Fibroblast of pulmonary artery (primary cell): ENCODE measurements at places on chromosomes 3 and 15.

GRCh38 chr3:68878322-68878721, 54.0 kb downstream of the TAFA4 start:
- peak; percentile 33 for DNase-seq

GRCh38 chr3:9225268-9225667, 24.2 kb downstream of the SRGAP3 start:
- DNase-seq, result no peak

DNA sequence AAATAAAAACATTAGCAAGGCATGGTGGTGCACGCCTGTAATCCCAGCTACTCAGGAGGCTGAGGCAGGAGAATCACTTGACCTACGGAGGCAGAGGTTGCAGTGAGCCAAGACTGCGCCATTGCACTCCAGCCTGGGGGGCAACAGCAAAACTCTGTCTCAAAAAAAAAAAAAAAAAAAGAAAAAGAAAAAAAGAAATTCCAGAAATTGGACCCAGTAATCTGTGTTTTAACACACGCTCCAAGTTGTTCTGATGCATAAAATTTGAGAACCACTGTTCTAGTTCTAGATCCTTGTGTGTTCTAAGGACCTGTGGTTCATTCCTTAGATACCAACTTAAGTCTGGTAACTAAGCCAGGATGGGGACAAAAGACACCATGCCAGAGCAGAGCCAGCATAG, 2.6 kb downstream of the PARP6 start:
- no peak for DNase-seq

- DNase-seq, result no peak
These were observed 16.3 kb downstream of the GXYLT2 start for GRCh38 chr3:72904163-72904562.

DNA sequence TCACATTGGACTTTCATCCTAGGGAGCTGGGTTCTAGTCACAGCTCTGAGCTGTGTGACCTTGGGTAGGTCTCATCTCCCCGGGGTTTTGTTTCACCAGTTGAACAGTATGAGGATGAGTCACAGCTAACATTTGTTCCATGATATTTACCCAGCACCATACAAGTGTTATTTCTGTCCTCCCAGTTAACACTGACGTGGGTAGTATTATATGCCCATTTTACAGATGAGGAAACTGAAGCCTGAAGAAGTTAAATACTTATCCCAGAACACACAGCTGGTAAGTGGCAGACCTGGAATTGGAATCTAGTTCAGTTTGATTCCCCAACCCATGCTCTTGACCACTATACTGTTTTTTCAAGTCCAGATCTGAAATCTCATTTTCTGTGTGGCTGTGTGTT, 908 bp upstream of the RARB start:
- DNase-seq, result peak; percentile 26

GRCh38 chr3:143672396-143673165, 175.7 kb downstream of the SLC9A9 start:
- DNase-seq, result no peak

DNA sequence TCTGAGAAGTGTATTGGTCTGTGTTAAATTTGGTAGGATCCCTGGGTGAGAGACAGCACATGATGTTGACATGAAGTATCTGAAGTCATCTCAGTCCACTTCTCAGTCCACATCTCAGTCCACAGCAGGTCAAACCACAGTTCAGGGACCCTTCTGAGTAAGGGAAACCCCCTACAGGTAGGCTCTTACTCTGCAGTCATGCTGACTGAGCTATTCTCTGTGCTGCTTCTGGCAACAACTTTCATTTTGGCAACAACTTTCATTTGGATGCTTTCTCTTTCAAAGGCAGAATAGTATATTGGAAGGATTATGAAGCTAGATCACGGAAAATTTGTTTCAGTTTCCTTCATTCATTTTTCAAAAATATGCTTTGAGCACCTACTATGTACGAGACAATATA, 178.2 kb upstream of the GOLIM4 start:
- no peak for DNase-seq

GRCh38 chr3:15713364-15713763, 84.4 kb downstream of the ANKRD28 start:
- no peak for DNase-seq

DNA sequence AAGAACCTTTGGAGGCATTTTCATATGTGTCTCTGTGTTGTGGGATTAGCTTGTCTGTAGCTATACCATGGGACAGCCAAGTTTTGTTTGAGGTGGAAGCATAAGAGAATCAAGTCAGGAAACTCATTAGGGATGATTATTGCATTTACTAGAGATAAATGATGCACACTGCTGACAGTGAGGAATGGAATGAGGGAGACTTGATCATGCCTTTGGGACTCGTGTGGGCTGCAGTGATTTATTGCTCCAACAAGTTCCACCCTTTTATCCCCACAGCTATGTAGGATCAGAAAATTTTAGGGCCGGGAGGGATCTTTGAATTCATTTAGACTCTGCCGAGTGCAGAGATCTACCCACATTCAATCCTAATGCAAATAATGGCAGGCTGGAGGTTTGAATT, 16.3 kb downstream of the ZNF385D start:
- no peak for DNase-seq

DNA sequence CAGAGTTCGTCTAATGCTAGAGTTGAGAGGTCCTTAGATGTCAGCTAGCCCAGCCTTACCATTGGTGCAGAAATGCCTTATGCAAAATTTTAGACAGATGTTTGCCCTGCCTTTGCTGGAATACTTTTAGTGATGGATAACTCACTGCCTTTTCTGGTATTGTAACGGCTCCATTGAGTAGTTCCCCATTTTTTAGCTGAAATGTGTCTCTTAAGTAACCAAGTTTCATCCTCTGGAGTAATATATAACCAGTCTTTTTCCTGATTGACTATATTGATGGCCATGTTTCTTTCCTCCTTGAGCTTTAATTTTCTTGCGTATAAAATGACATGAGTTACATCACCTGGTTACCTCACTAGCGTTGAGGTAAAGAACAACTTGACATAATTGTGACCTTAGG, 45.0 kb downstream of the SNRK start:
- no peak for DNase-seq

DNA sequence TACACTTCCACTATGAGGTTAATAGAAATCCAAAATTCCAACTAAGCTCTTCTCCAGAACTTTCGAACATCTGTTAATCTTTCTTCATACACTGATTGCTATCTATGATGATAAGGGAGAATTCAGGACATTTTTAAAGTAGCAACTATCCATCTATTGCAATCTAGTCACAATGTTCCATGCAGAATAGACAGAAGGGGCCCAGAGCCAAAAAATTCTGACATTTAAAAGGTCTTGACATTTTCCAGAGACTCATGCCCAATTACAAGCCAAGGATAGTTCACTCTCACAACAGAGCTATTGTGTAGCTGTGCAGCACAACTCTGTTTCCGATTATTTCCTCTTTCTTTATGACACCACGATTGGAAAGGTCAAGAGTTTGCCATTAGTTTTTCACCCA, 999.7 kb upstream of the ALCAM start:
- peak; percentile 11 for DNase-seq

- DNase-seq, result no peak
These were observed 22.3 kb upstream of the IL1RAP start for GRCh38 chr3:190491533-190492054.

DNA sequence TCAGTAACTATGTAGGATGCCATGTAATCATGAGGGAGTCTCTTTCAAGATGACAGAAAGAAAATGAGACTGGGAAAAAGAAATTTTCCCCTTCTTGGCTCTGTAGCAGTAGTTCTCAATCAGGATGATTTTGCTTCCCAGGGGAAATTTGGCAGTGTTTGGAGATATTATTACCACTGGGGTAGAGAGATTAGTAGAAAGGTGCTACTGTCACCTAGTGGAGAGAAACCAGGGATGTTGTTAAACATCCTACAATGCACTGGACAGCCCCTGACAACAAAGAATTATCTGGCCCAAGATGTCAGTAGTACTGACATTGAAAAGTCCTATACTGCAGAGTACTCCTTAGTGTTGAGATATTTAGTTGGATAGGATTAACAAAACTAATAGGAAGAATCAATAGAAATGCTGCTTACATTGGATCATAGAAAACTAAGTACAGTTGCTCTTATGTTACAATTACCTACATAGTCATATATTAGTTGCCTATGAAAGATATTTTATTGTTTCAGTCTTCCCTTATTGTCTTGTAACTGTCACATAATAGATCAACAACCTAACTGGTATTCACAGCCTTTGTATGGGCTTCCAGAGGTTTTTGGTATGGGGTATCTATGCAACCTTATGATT, 433.3 kb downstream of the RAP2B start:
- peak; percentile 78 for DNase-seq

DNA sequence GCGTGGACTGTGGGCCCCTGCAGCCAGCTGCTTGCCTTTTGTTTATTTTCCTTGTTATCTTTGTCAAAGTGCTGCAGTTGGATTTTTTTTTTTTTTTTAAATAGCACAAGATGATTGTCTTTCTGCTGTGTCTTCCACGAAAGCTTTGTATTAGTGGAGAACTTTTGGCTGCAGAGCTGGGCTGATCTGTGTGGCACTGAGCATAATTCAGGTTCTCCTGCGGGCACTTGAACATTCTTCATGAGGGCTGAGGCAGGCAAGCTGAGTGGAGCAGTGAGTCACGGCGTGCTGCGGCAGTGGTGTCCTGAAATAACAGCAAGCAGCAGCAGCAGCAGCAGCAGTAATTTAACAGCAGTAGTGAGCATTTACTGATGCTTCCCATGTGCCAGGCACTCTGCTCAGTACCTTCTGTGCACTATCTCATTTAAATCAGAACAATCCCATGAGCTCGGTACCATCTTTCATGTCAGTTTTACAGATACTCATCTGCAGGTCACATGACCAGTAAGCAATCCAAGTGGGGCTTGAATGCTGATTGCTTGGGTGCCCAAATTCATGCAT, 45.8 kb downstream of the MITF start:
- DNase-seq, result peak; percentile 51

DNA sequence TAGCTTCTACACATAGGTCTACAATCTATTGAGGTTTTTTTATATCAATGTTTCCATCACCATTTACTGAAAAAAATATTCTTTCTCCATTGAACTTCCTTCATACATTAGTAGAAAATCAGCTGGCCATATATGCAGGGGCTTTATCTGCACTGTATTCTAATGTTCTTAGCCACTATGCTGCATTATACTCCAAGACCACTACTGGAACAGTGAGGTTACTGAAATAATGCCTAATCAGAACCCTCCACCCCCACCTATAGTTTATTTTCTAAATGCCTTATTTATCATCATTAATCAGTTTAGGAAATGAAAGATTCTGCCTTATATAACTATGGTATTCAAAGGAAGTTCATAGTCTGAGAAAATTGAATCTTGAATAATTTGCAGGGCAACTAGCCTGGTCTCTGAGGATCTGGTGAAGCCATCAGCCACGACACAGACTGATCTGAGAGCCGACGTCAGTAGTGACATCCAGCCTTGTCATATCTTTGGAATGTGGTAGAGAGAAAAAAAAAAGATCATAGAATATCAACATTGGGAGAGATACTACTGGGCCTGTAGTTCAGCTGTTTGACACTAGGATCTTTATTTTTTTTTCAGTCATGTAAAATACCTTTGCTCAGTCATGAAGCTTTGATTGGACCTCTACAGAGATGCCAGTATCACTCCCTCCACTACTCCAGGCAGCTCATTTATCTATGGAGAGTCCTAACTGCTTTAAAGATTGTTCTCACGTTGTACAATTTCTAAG, 66.6 kb downstream of the P3H2 start:
- peak; percentile 75 for DNase-seq

- DNase-seq, result no peak
These were observed 166.2 kb upstream of the SEMA6D start for GRCh38 chr15:47551079-47551478.

DNA sequence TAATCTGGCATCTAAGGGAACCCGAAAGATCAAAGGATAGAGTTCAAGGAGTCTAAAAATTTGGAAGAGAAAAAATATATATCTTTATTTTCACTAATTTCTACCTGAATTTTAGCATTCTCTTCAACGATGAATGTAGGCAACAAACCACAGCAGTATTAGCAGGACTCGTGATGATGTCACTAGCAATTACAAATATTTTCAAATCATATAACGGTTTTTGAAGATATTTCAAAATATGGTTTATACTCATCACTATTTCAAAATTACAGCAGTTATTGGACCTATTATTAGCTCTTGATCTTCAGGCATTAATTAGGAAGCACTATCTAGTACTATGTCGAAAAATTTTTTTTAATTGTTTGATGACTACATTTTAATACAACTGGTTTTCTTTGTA, 27.0 kb upstream of the ANKDD1A start:
- no peak for DNase-seq

GRCh38 chr15:88161636-88162035, 94.9 kb downstream of the NTRK3 start:
- no peak for DNase-seq

DNA sequence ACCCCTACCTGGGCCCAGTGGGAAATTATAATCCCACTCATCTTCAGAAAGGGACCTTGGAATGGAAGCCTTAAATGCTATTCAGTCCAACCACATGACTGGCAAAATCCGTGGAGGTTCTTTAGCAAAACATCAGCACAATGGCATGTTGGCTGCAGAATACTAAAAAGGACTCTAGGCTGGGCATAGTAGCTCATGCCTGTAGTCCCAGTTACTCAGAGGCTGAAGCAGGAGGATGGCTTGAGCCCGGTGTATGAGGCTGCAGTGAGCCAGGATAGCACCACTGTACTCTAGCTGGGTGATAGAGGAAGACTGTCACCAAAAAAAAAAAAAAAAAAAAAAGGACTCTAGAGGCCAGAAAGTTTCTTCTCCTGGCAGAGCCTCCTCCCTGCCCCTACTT, 60.6 kb upstream of the RYK start:
- DNase-seq, result no peak

- peak; percentile 39 for DNase-seq
These were observed 14.6 kb downstream of the HDAC11 start for GRCh38 chr3:13494463-13495350.

GRCh38 chr3:58375254-58375653, 42.6 kb downstream of the PXK start:
- DNase-seq, result no peak

- DNase-seq, result peak; percentile 76
These were observed 153.3 kb downstream of the P3H2 start for GRCh38 chr3:189967254-189967865.

- peak; percentile 8 for DNase-seq
These were observed 19.5 kb upstream of the DOCK3 start for GRCh38 chr3:50655009-50655830.
